ENCODE measurements at places on chromosomes 16 and 17.

DNA sequence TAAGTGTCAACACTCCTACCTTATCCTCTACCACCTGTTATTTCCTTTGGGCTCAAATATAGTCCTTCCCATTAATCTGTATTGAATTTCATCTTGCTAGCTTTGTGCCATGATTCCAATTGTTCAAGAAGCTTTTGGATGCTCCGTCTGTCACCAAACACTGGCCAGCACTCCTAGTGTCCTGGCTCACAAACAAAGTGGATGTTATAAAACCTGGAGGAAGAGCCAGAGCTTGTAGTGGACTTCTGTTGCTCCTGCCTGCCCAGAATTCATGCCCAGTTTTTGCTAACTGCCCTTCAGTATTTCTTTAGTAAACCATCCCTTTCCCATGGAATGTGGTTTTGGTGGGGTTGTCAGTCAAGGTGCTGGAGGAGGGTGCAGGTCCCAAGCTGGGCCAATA is 77.2 kb upstream of the HS3ST2 start:
- H3K36me3 ChIP-seq, result no peaks in the 10 kb centered on the region
- no peaks in the 10 kb centered on the region for H3K4me1 ChIP-seq
- no peak overlapping the region for H3K4me3 ChIP-seq
- no peak for DNase-seq
- peaks cover 5% of the 10 kb centered on the region for H3K27me3 ChIP-seq
- no peak overlapping the region for H3K27ac ChIP-seq

DNA sequence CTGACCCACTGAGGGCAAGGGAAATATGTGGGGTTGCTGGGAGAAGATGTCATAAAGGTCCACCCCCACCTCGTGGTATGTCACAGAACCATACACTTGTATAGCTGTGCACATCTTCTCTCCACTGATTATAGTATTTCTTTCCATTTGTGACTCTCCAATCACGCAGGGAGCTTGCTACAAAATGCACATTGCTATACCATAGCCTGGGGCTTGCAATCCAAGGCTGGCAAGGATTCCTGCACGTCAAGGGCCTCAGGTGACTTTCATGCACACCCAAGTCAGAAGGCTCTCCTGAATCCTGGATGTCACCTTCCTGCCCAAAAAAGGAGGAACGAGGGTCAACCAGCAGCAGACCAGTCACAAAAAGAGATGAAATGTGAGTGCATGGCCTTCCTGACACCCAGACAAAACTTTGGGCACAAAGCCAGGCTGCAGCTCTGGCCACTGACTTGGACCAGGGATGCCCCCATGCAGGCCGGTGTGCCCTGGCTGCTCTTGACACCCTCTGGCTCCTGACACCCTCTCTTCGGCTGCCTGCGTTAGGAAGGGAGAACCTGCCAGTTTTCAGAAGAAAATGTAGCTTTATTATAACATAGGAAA is 12.1 kb downstream of the TBC1D26 start:
- H3K4me3 ChIP-seq, result no peak overlapping the region
- peaks cover 9% of the 10 kb centered on the region for H3K27me3 ChIP-seq
- no peak for DNase-seq
- H3K36me3 ChIP-seq, result no peaks in the 10 kb centered on the region
- H3K4me1 ChIP-seq, result no peaks in the 10 kb centered on the region

DNA sequence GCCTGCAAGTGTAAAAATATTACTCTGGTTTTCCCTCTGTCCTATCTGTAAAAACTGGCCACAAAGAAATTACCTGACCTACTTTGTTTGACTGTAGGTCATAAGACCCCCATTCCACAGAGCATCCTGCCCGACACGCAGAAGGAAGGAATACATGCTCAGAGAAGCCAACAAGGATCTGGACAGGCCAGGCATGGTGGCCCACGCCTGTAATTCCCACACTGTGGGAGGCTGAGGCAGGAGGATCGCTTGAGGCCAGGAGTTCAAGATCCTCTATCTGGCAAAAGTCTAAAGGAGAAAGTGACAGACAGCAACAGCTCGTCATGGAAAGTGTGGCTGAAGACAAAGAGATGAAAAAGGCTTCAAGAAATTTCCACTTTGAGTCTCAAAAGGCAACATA is 78.2 kb upstream of the RNU2-1 start:
- peaks cover 9% of the 10 kb centered on the region for H3K4me1 ChIP-seq
- no peaks in the 10 kb centered on the region for H3K27me3 ChIP-seq
- no peak overlapping the region for H3K4me3 ChIP-seq
- DNase-seq, result no peak

DNA sequence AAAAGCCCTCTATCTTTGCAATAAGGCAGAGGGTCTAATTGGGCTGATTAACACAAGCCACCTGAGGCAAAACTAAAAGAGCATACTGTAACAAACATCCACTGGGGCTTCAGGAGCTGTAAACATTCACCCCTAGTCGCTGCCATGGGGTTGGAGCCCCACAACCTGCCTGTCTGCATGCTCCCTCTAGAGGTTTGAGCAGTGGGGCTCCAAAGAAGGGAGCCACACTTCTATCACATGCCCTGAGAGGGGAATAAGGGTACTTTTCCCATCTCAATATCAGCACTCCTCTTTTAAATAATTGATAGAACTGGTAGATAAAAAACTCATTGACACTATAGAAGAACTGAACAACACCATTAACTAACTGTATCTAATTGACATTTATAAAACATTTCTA is 130.1 kb upstream of the COX10 start:
- no peaks in the 10 kb centered on the region for H3K4me1 ChIP-seq
- no peaks in the 10 kb centered on the region for H3K36me3 ChIP-seq
- no peak overlapping the region for H3K27ac ChIP-seq
- H3K27me3 ChIP-seq, result no peaks in the 10 kb centered on the region
- no peak for DNase-seq

DNA sequence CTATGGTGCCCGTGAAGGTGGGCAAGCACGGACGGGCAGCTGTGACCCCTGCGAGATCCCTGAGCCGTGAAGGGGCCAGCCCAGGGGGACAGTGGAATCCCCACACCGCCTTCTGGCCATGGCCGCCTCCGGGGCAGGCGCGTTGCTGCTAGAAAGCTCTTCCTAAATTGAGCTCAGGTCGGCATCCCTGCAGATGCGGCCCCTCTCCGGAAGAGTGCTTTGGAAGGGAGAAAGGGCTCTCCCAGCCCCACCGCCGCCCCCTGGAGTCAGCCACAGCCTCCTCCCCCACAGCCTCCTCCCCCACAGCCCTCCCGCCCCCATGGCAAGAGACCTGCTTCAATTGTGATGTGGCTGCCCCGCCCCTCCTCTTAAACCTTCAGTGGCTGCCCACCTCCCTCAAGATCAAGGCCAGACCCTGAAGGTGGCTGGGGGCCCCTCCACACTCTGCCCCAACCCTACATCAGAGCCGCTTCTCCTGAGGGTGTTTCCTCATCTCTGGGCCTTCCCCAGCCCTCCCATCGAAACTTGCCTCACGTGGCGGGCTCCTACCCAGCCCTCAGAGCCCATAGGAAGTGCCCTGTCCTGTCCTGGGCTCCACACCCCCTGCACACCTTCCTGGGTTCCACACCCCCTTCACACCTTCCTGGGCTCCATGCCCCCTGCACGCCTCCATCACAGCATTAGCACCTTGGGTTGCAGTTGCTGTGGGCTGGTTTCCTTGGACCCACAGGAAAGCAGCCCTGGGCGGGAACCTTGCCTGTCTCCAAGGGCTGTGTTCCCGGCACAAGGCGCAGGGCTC is 5.5 kb upstream of the CBFA2T3 start:
- DNase-seq, result no peak
- H3K27ac ChIP-seq, result no peak overlapping the region
- H3K4me3 ChIP-seq, result no peak overlapping the region
- peaks cover 3% of the 10 kb centered on the region for H3K27me3 ChIP-seq

GRCh38 chr17:77214743-77215142 is 74.0 kb downstream of the SEC14L1 start:
- H3K36me3 ChIP-seq, result peaks cover 35% of the 10 kb centered on the region
- H3K4me3 ChIP-seq, result no peak overlapping the region
- H3K27ac ChIP-seq, result no peak overlapping the region

DNA sequence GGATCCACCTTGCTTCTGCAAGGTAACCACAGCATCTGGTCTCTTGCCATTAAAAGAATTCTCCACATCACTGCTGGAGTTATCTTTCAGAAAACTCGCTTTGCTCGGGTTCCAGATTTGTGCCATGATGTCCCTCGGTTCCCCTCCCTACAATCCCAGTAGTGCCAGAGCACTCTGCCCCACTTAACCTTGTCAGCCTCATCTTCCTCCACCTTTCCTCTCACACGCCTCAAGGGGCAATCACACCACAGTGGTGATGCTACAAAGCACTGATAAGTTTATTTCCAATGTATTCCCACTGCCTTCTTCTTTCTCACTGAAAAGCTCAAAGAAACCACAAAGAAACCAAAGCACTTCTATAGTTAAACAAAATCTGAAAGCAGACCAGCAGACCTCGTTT is 11.4 kb upstream of the CDRT4 start:
- H3K27ac ChIP-seq, result no peak overlapping the region
- no peak for DNase-seq
- H3K36me3 ChIP-seq, result no peaks in the 10 kb centered on the region
- H3K4me1 ChIP-seq, result no peaks in the 10 kb centered on the region
- H3K27me3 ChIP-seq, result no peaks in the 10 kb centered on the region

DNA sequence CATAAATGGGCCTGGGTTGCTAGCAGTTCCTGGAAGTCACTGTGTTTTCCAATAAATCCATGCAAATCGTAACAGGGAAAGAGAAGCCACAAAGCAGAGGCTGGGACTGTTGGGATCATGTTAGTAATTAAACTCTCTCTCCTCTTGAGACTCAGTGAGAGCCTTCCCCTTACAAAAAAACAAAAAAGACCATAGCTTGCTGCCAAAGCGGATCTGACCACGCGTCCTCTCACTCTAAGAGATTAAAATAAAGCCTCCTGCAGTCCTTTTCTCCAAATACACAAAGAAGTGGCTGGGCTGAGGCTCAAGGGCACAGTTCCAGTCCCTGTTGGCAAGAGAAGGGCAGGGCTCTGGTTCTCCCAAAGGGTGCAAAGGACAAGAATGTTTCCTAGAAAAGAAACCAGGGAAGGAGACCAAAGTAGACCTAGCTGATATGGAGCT is 38.5 kb downstream of the PIGL start:
- peaks cover 13% of the 10 kb centered on the region for H3K36me3 ChIP-seq
- DNase-seq, result no peak
- peaks cover 9% of the 10 kb centered on the region for H3K4me1 ChIP-seq
- no peak overlapping the region for H3K27ac ChIP-seq
- no peaks in the 10 kb centered on the region for H3K27me3 ChIP-seq
- H3K4me3 ChIP-seq, result no peak overlapping the region

- H3K4me3 ChIP-seq, result no peak overlapping the region
- no peak overlapping the region for H3K27ac ChIP-seq
- no peak for DNase-seq
- no peaks in the 10 kb centered on the region for H3K36me3 ChIP-seq
Measured at GRCh38 chr16:64352246-64352645, 769.6 kb downstream of the CDH11 start.

DNA sequence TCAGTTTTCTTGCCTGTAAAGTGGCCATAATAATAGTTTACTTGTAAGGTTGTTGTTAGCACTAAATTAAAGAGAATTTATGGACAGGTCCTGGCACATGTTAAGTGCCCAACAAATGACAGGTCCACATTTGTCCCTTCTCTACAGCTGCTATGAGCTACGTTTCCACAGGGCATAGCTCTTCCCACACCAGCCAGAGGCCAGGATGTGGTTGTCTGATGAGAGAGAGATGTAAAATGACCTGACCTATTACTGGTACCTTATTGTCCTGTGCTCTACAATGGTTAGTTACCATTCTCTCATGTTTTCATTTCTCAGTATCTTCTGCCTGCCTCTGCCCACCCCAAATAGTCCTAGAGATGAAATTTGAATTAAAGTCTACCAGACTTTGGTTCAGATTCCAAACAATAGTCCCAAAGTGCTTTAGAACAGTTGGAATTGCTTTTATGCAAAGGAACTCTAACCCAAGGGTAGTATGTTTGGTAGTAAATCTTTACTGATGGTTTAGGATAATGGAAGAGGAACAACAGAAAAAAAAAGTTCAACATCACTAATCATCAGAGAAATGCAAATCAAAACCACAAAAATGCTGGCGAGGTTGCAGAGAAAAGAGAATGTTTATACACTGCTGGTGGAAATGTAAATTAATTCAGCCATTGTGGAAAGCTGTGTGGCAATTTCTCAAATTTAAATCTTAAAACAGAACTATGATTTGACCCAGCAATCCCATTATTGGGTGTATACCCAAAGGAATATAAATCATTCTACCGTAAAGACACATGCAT is 57.1 kb upstream of the ANKFN1 start:
- no peaks in the 10 kb centered on the region for H3K36me3 ChIP-seq
- no peak overlapping the region for H3K27ac ChIP-seq
- H3K4me1 ChIP-seq, result no peaks in the 10 kb centered on the region
- no peak overlapping the region for H3K4me3 ChIP-seq
- peaks cover 4% of the 10 kb centered on the region for H3K27me3 ChIP-seq

DNA sequence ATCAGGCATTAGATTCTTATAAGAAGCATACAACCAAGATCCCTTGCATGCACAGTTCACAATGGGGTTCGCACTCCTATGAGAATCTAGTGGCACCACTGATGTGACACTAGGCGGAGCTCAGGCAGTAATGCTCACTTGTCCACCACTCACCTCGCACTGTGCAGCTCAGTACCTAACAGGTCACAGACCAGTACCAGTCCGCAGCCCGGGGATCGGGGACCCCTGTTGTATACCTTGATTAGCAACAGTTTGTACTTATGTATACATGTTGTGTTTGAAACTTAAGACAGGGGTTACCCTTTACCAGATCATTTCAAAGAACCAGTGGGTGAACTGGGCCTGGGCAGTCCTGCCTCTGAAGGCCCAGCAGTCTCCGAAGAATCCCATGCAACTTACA is 103.7 kb downstream of the PMP22 start:
- H3K4me1 ChIP-seq, result no peaks in the 10 kb centered on the region
- no peaks in the 10 kb centered on the region for H3K36me3 ChIP-seq
- DNase-seq, result no peak
- no peak overlapping the region for H3K27ac ChIP-seq

GRCh38 chr17:8477715-8478441 is 42.2 kb downstream of the NDEL1 start:
- no peak for DNase-seq
- peak overlapping the region; percentile 0 for H3K27ac ChIP-seq
- H3K4me1 ChIP-seq, result no peaks in the 10 kb centered on the region
- no peak overlapping the region for H3K4me3 ChIP-seq
- peaks cover 34% of the 10 kb centered on the region for H3K36me3 ChIP-seq

DNA sequence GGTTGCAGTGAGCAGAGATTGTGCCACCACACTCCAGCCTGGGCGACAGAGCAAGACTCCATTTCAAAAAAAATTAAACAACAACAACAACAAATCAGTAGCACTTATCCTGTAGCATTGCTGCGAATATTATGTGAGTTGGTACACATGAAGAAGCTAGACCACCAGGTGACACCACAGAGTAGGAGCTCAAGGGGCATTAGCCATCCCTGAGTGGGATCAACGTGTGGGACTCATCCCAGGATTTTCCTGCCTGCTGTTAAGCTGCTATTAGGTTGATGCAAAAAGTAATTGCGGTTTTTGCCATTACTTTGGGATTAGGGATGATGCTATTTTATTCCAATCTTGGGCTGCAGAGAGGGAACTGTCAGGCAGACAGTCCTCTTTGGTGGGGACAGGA is 47.2 kb downstream of the OTOA start:
- H3K4me1 ChIP-seq, result peaks cover 12% of the 10 kb centered on the region
- no peak overlapping the region for H3K27ac ChIP-seq
- no peaks in the 10 kb centered on the region for H3K27me3 ChIP-seq
- no peaks in the 10 kb centered on the region for H3K36me3 ChIP-seq

- peak; percentile 71 for DNase-seq
- H3K27me3 ChIP-seq, result no peaks in the 10 kb centered on the region
- peaks cover 43% of the 10 kb centered on the region for H3K36me3 ChIP-seq
Measured at GRCh38 chr17:80663781-80664206, 119.2 kb downstream of the RPTOR start.
